ENCODE measurements at places on chromosomes 1 and 21.

- DNase-seq, result no peak
Measured at GRCh38 chr1:171140401-171140800, 44.7 kb upstream of the FMO2 start.

DNA sequence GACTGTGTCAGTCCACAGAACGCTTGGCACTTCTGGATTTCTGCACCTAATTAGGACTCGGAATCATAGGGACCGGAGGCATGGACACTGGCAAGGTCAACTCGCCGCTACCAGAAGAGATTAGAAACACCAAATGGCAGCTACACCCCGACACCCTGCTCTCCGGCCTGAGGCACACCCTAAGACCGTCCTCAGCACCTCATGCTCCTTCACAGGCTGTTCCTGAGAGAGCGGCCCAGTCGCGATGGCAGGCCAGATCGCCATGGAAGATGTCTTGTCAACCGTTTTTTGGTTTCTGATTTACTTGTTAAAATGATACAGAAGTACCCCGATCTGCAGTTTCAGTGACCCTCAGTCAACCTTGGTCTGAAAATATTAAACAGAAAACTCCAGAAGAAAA is 46.8 kb downstream of the NPHP4 start:
- no peak for DNase-seq

DNA sequence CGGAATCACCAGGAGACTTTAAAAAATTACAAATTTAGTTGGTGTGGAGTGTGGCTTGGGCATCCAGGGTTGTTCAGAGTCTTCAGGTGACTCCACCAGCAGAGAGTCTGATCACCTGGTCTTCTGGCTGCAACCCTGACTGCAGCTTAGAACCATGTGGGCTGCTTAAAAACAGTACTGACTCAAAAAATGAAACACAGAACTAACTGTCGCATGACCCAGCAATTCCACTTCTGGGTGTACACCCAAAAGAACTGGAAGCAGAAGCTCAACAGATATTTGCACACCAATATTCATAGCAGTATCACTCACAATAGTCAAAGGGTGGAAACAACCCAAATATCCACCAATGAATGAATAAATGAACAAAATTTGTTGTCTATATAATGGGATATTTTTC is 17.3 kb downstream of the TLR5 start:
- no peak for DNase-seq

- no peak for DNase-seq
Measured at GRCh38 chr1:218474128-218474527, 129.0 kb downstream of the TGFB2 start.

DNA sequence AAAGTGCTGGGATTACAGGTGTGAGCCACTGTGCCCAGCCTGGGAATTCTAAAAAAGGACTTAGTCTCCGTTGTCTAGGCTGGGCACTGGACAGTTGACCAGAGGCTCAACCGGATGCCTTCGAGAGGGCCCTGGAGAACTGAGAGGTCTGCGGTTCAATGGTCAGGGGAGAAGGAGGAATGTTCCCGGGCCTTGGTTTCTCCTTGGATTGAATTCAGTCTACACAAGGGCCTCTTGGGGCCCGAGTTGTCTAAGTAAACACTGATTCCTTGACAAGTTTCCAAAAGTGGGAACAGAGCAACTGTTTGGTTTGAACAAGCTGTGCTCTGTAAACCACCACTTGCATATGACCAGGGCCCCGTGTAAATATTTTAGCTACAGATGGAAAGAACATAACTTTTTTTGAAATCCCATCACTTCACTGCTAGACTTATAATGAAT is 29.1 kb upstream of the CAPZB start:
- peak; percentile 74 for DNase-seq

- DNase-seq, result peak; percentile 45
Measured at GRCh38 chr1:183416850-183417771, 1.1 kb downstream of the NMNAT2 start.

DNA sequence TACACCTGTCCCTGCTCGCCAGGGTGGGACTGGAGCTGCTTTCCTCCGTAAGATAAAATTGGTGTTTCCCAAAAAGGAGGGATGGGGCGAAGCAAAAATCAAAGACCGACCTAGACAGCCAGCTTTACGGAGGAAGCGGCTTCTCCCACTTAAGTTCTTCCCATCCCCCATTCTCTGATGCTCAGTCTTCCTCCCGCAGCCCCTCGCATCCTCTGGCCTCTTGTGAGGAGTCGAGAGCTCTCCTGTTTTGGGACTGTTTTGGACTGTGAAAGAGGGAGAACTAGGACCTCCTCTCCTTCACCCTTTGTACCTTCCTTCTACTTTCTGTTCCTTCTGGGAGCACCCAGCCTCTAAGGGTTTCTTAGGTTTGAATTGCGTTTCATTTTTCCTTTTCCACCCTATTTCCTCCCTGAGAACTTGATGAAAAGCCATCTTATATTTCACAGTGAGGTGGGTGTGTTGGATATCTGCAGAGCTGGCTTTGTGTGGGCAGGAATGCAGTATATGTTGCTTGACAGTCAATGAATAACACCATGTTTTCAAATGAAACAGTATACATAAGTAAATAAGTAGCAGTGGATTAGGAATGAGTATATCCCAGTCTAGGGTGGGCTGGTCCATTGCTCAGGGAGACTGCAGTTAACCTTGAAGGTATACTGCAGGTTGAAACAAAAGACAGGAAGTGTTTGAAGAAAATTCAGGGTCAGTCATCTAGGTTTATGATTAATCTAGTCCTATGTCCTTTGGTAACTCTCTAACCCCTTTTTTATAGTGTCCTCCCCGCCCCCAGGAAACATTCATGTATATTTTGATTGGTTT is 848 bp downstream of the CTTNBP2NL start:
- DNase-seq, result no peak

GRCh38 chr1:185479796-185480195 is 162.8 kb upstream of the IVNS1ABP start:
- DNase-seq, result no peak
